Type B pancreatic cell (in vitro differentiated cells): ENCODE measurements at places on chromosomes 3 and 15.

DNA sequence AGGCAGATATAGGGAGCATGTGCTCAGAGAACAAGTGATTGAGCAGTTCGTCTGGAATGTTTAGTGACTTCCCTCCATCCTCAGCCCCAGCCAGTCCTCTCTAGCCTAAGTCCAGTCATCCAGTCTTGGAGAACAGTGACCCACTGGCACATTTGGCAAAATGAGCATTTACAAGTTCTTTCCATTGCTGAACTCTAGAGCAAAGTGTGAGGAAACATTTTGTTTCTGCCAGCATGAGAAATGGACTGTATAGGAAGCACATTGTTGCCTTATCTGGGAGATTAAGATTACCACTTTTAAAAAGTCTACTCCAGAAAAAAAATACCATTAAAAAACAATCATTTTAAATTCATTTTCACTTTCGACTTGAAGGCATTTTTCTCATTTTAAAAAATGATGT, 353.6 kb downstream of the SHQ1 start:
- no peak for DNase-seq

- DNase-seq, result no peak
These were observed 316.8 kb downstream of the TUSC7 start for GRCh38 chr3:117026401-117026800.

DNA sequence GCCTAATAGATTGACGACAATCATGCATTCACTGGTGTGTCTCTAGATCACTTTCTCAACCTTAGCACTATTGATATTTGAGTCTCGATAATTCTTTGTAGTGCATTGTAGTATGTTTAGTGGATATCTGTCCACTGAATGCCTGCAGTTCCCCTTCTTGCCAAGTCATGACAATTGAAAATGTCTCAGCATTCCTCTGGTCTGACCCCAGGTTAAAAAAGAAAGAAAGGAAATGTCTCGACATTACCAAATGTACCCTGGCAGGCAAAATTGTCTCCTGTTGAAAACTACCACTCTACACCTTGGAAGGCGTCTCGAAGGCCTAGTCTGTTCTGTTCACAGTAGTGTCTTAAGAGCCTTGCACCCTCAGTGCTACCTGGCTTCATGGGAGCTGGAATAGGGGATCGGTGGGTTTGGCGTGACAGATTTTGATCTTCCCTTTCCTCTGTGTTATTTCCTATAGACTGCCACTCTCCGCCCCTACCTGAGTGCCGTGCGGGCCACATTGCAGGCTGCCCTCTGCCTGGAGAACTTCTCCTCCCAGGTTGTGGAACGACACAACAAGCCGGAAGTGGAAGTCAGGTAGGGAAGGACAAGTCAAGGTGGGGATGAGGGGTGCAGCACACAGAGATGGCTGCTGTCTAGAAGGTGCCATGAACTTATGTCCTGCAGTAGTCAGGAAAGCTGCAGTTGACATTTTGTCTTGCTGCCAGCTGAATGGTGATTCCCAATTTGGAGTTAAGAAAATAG, 4.5 kb downstream of the ARPC4 start:
- DNase-seq, result no peak

GRCh38 chr15:49624056-49624455, 3.2 kb downstream of the DTWD1 start:
- no peak for DNase-seq

- no peak for DNase-seq
These were observed 202.4 kb upstream of the GADL1 start for GRCh38 chr3:31096661-31097395.

- DNase-seq, result no peak
These were observed 2.8 kb upstream of the SST start for GRCh38 chr3:187673012-187673411.

GRCh38 chr3:52132041-52132440, 22.2 kb downstream of the POC1A start:
- DNase-seq, result no peak

- no peak for DNase-seq
These were observed 40.0 kb downstream of the FMN1 start for GRCh38 chr15:33154351-33155166.

- no peak for DNase-seq
These were observed 7.0 kb upstream of the ACTC1 start for GRCh38 chr15:34802371-34802770.

DNA sequence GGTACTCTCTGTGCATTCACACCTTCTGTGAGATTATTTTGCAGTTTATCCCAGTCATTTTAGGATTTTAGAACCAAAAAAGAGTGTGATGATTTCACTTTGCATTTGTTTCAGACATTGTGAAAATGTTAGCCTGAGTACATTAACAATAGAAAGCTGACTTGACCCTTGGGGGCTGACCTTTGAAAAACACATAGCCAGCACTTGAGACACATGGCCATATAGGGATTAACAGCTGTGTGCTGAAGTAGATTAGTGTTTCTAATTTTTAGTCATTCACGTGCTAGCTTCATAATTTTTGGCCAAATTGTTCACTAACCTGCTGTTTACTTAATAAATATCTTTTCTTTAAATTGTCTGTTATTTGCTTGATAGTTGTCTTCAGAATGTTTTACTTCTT, 3.5 kb downstream of the FEM1B start:
- no peak for DNase-seq

- DNase-seq, result no peak
These were observed 139.5 kb downstream of the MAGI1 start for GRCh38 chr3:65899226-65899625.
